Stimulated activated CD8-positive, alpha-beta memory T cell treated with anti-CD3 and anti-CD28 coated beads, Interleukin-15, amount 100 ng/mL, for 1 hour (primary cell): ENCODE measurements at places on chromosomes 7 and 10.

DNA sequence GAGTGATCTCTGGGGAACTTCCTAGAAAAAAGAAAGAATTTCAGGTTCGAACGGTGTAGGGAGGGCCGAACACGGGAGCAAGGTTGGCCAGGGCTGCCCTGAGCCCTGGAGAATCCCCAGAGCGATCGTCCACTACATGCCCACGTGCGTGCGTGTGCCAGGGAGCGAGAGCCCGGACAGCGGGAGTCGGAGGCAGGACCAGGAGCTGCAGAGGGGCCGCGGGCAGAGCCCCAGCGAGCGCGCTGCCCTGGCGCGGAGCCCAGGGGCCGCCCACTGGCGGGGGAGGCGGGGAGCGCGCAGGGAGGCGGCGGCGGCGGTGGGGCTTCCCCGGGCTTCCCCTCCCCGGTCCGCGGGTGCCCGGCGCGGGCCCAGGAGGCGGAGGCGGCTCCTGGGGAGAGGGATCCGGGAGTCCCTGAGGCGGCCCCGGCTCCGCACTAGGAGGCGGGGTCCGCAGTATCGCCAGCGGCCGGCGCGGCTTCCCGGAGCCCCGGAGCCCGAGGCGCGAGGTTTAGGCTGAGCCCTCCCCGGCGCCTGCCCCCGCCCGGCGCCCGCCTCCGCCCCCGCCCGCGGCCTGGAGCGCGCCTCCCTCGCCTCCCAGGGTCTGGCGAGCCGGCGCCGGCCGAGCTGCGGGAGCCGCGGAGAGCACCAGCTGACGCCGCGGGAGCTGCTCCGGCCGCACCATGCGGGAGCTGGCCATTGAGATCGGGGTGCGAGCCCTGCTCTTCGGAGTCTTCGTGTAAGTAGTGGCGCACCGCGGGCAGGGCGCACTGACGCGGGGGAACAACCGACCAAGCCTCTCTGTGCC, at the start of gene PLPP4:
Gene PLPP4 (plus strand): TSS at position 602 of the 805 bp plus-strand sequence. CDS start 79 bp downstream, at position 681.
- no peak for DNase-seq

DNA sequence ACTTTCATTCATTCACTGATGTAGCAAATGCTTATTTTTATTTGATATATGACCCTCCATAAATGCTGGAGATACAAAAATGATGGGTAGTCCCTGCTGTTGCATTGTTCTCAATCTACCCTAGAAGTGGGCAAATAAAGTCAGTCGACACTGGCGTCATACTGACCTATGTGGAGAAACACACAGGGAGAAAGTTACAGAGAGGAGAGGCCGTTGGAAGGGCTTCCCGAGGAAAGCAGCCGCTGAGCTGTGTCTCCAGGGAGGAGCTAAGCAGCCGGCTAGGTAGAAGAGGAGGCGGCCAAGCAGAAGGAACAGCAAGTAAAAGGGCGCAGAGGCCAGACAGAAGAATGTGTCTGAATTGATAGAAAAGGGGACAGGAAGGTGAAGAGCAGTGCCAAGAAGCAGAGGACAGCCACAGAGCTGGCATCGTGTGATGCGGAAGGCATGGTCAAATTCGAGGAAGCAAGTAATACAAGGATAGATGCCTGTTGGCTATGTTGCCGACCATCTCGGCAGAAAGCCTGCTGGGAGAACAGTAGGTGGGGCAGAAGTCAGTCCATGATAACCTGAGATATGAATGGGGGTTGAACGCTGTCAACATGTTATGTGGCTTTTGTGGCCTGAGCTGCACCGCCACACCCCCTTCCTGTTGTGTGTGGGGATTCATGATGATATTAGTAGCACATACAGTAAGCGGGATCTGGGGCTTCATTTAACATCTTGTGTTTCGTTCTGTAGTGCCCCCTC, 25.9 kb downstream of the ST8SIA6 start:
- DNase-seq: peak; percentile 46

- DNase-seq: no peak
These were observed 2.4 kb downstream of the ZNF467 start for GRCh38 chr7:149770728-149771636.

DNA sequence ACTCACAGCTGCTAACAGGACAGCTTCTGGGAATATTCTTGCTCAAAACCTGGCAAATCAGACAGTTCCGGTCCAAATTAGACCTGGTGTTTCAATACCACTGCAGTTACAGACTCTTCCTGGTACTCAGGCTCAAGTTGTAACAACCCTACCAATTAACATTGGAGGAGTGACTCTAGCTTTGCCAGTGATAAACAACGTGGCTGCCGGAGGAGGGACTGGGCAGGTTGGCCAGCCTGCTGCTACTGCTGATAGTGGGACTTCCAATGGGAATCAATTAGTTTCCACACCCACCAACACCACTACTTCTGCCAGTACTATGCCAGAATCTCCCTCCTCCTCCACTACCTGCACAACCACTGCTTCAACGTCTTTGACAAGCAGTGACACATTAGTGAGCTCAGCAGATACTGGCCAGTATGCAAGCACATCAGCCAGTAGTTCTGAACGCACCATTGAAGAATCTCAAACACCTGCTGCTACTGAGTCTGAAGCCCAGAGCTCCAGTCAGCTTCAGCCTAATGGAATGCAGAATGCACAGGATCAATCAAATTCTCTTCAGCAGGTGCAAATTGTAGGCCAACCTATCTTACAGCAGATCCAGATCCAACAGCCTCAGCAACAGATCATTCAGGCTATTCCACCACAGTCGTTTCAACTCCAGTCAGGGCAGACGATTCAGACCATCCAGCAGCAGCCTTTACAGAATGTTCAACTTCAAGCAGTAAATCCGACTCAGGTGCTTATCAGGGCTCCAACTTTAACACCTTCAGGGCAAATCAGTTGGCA, 2.1 kb downstream of the SP4 start:
- DNase-seq: no peak

GRCh38 chr7:155449869-155450557, 7.9 kb upstream of the EN2 start:
- DNase-seq: no peak

DNA sequence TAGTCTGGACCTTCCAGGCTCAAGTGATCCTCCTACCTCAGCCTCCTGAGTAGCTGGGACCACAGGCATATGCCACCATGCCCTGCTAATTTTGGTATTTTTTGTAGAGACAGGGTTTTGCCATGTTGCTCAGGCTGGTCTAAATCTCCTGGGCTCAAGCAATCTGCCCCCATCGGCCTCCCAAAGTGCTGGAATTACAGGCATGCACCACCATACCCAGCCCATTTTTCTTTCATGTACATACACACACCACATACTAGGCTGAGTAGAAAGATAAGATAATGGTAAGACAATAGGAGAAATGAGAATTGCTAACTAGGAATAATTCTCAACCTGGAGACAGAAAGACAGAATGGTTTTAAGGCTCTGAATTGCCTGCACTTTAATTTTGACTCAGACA, 83.8 kb downstream of the CPEB3 start:
- DNase-seq: no peak

- DNase-seq: no peak
These were observed 181.4 kb downstream of the JCAD start for GRCh38 chr10:29877793-29878491.

DNA sequence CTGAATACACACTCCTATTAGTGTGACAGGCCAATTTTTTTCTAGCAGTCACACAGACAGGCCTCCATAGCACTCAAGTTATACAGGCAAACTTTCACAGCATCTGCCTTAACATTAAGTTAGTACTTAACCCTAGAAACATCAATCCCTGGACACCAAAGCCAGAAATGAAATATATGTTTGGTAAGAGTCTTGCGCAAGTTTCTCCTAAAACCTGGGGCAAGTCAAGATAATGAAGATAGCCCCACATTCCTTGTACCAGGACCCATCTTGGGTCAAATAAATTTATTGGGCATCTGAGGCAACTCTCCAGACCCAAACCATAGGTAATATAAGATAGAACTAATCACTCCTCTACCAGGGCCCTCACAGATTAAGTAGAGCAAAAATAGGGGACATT, 70.8 kb upstream of the ZNF92 start:
- DNase-seq: no peak

GRCh38 chr7:26191233-26191973, 9.1 kb downstream of the HNRNPA2B1 start:
- DNase-seq: no peak

- DNase-seq: no peak
These were observed 63.5 kb downstream of the GOLGA7B start for GRCh38 chr10:97913193-97913592.

- DNase-seq: no peak
These were observed 52.2 kb downstream of the C10orf120 start for GRCh38 chr10:122647383-122647968.

DNA sequence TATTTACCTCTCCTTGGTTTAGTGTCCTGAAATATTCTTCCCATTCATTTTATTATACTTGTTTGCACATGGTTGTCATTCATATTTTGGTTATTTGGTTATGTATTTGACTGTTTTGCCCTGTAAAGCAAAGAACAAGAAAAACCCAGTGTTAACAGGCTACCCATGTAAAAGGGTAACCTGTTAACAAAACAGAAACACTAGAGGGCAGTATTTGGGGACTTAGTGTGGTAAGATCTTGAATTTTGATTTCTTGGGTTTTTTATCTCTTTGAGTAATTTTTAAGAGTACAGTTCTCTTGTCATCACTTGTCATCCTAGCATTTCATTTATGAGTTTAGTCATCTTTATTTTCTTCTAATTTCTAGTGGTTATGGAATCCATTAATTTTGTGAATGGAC, 51.3 kb downstream of the POLL start:
- no peak for DNase-seq

DNA sequence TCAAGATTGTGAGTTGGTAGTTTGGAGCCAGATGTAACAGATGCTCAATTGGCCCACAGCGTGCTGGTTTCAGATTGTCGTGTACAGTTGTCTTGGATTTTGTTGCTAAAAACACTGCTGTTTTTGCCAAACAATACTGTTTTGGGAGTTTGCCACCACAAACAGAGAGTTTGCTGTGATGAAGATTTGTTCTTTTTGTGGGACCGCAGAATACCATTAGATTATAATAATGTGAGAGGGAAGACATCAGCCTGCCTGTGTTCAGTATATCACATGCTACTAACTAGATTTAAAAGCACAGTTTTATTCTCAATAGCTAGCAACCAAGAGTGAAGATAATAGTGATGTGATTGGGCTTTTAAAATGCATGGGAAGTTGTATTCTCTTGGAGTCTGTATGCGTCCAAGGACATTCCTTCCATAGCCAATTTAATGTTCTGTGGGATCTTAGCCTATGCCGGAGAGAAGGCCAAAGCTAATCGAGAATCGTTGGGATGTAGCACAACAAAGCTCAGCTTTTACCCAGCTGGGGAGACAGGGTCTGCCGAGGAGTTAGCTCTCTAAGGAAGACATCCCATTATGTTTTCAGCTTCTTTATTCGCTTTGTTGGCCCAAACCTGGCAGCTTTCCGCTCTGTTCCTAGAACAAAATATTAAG, 18.7 kb upstream of the ITGA8 start:
- no peak for DNase-seq

DNA sequence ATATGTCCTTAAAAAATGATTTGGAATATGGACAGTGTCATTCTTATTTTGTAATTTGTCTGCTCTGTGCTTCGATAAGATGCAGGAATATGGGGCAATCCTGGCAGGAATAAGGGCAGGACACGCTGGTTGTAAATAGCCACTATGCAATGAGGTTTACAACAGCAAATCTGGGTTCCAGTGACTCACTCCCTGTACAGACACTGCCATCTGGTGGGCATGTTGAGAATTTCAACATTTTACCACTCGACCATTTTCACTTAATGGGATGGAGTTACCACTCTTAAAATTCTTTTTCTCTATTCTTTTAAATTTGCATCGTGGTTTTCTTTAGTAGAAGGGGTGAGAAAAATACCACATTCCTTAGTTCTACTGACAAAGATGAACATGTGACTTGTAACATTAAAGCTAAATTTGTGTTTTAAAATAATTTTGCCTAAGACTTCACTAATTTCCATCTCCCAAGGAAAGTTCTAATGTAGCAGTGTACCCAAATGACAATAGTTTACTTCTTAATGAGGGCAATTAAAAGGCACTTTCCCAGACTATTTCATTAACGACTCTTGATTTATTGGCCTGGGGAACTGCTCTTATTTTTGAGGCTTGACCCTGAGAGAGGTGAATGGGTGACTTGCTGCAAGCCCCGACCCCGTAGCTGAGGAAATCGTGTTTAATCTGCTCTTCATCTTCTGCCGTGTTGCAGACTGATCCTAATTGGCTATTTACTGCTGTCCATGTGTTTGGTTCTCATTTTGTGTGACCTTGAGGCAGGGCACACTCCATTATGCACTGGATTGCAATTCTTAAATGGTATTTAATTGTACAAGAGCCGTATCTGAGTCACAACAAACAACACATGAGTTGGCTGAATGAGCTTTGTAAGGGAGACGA, 173.6 kb upstream of the IMMP2L start:
- DNase-seq: peak; percentile 26

DNA sequence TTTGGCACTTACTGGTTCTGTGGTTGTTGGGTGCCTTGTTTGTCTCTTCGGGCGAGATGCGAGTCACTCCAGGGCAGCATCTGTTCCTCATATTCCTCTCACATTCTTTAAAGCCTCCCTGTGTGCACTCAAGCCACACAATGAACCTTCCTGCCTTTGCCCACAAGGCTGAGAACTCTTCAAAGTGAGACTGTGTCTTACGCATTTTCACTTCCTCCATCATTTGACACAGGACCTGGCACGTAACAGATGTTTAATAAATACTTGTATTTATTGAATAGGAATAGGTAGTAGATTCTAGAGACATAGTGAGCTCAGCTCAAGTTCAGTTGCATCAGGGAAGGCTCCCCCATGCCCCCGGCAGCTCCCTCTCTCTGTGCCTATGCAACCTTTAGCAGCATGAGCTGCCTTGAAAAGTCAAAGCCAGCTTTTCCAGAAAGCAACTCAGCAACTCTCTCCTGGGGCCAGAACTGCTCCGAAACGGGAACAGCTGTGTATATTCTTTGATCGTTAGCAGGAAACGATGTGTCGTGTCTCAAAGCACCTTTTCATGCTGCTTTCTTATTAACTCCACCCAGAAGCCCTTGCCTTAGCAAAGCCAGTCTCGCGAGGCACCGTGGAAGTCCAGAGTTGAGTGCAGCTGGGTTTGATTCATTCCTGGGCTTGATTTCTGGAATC, 97.5 kb downstream of the PFKFB3 start:
- no peak for DNase-seq

GRCh38 chr10:9229702-9230244, 1175.3 kb downstream of the GATA3 start:
- no peak for DNase-seq

DNA sequence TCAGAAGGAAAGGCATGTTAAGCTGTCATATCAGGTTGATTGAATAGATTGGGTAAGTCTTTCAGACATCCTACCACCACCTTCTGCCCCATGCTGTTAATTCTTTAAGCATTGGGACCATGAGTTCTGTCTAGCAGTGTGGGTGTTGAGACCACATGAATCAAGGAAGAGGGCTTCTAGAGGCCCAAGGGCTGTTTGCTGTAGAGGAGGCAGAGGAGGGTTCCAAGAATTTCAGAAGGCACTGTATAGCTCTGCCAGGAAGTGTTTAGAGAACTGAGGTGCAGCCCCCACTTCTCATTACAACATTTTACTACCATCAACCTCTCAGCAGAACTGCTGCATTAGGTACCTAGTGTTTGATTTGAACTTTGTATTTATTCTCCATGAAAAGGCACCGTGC, 720.2 kb downstream of the AUTS2 start:
- no peak for DNase-seq
